Cardiac fibroblast (primary cell): ENCODE measurements at places on chromosomes 16 and 17.

- no peak for DNase-seq
Measured at GRCh38 chr17:15777717-15778116, 45.6 kb downstream of the TBC1D26 start.

DNA sequence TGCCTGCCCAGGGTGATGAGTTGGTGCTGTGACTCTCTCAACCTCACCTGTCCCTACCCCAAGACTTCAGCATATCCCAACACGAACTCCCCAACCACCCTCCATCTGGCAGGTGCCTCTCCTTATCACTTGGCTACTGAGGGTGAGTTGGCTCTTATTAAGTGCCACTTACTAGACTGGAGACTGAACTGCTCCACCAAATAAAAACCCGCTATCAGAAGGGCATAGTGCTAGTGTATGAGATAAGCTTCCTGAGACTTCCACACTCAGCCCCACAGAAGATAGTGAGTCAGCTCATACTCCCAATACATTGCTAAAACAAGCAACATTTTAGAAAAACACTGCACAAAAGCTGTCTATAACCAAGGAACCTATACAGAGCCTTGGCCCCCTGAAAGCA lies 16.0 kb upstream of the CCL18 start:
- no peak for DNase-seq

GRCh38 chr17:63358111-63358839 lies 87.8 kb downstream of the CYB561 start:
- DNase-seq = peak; percentile 78

DNA sequence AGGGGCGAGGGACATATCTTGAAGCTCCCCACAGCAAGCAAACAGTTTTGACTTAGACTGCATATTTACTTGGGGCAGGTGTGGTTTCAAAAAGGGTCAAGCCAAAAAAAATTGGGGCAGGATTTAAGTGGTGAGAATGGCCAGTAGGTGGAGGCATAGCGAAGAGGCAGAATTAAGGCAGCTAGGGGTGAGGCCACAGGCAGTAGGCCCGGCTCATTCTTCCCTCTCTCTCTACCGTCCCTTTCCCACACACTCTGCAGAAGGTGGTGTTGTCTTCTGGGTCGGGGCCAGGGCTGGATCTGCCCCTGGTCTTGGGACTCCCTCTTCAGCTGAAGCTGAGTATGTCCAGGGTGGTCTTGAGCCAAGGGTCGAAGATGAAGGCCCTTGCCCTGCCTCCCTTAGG lies 2.6 kb downstream of the SHBG start:
- peak; percentile 75 for DNase-seq

GRCh38 chr17:6811510-6811909 lies 20.0 kb downstream of the TEKT1 start:
- no peak for DNase-seq

- DNase-seq = peak; percentile 45
Measured at GRCh38 chr17:16199093-16199492, 16.2 kb downstream of the NCOR1 start.

GRCh38 chr16:48182979-48183537 lies 27.3 kb upstream of the ABCC12 start:
- no peak for DNase-seq

DNA sequence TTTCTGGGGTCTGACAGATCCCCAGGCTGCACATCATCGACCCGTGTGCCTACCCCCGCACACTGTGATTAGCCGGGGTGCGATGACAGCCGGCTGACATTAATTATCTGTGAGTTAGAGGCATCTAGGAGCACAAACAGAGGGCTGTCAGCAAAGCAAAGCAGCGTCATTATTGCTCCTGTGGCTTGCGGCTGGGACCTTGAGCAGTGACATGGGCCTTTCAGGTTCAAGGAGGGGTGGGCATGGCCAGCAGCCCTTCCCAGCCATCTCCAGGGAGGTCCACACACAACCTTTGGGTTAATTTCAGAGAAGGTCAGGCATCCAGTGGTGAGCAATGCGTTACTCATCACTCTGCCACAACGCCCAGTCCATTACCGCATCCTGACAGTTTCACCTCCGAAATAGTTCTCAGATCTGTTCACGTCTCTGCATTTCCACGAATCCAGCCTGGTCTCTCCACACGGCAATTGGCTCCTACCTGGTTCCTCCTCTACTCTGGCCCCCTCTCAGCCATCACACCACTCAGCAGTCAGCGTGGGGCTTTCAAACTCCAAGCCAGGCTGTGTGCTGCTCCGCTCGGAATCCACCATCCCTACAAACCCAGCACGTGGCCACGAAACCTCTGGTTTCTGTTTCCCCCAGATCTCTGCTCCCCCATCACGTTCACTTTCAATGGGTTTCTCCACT lies 249.7 kb upstream of the C16orf82 start:
- DNase-seq = no peak

- peak; percentile 25 for DNase-seq
Measured at GRCh38 chr16:10668322-10669045, 26.2 kb downstream of the TEKT5 start.

- no peak for DNase-seq
Measured at GRCh38 chr16:4689091-4689671, 4.2 kb upstream of the NUDT16L1 start.

DNA sequence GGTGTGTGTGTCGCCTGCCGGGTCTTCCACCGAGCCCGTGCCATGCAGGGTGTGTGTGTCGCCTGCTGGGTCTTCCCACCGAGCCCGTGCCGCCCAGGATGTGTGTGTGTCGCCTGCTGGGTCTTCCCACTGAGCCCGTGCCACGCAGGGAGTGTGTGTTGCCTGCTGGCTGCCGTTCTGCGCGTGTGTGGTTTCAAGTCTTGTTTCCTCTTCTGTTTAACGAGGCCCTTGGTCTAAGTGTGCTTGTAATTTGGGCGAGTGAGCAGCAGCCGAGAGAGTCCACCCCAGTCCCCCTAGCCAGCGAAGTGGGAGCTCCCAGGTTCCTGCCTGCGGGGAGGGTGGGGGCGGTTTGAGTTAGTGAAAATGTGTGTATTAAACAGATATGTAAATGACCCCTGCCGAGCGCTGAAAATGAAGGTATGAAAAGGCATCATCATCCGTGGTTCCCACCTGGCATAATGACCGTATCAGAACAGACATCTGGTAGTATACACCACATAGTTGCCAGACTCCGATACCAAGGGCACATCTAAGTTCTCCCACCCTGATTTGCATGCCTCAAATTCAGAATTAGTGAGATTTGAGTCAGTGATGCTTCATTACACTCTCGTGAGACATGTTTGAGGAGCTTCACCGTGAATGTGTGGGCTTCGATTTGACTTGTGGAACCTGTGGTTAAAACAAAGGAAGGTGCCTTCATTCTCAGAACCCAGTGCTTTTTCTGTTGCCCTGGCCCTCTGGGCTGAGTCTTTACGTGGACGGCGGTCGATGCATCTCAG lies 114.5 kb upstream of the CHMP6 start:
- DNase-seq = no peak

- DNase-seq = no peak
Measured at GRCh38 chr17:41652461-41652970, 28.1 kb upstream of the KRT17 start.

- DNase-seq = peak; percentile 24
Measured at GRCh38 chr16:75624921-75625334, 1.8 kb upstream of the ADAT1 start.

DNA sequence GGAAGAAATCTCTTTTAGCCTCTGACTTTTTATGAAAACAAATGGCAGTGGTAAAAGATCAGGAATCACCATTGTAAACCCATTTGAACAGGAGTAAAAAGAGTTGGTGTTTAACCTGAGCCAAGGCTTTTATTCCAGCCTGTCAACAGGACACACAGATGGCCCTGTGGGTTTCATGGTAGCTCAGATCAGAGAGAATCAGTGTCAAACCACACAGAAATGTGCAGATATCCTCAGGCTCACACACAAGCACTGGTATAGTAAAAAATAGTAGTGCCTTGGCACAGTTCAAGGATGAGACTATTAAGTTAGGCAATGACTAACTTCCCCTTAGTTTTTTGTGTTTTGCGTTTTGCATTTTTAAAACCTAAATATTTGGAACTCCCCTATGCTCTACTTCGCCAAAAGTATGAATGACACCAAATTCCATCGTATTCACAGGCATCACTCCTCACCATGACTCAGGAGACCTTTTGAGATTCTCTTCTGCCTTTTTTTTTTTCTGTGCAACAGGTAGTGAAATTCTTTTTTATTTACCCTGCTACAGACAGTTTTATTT lies 1200.0 kb downstream of the CDH11 start:
- DNase-seq = no peak

- no peak for DNase-seq
Measured at GRCh38 chr17:58911741-58912343, 156.2 kb downstream of the PPM1E start.

- DNase-seq = no peak
Measured at GRCh38 chr17:18225642-18226283, 328 bp downstream of the LLGL1 start.

- no peak for DNase-seq
Measured at GRCh38 chr16:29802416-29802935, 3.9 kb upstream of the MAZ start.

DNA sequence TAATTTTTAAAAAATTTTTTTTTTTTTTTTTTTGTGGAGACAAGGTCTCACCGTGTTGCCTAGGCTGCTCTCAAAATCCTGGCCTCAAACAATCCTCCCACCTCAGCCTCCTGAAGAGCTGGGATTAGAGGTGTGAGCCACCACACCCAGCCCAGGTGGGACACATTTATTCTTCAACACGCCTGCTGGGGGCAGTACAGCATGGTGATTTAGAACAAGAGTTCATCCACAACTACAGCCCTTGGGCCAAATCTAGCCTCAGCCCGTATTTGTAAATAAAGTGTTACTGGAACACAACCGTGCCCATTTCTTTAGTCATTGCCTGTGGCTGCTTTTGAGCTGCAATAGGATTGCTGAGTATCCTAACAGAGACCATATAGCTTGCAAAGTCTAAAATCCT lies 92.8 kb downstream of the KATNIP start:
- peak; percentile 51 for DNase-seq

DNA sequence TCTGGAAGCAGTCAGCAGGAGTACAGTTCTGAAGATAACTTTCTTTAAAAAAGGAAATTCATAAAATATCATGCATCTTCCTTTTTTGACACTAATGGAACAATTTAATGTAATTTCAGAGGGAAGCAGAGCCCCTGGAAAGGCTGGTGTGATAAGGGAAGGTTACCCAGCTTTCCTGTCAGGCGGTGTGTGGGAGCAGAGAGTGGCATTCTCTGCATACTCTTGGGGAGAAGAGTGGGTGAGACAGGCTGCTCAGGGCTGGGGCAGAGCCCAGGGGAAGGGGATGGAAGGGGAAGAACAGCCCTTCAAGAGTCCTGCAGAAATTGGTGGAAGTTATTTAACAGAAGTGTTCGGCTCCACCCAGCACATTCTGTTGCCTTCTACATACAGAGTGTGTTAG lies 84.7 kb downstream of the PRKCB start:
- no peak for DNase-seq

- no peak for DNase-seq
Measured at GRCh38 chr16:66473654-66474519, 46.8 kb downstream of the BEAN1 start.

DNA sequence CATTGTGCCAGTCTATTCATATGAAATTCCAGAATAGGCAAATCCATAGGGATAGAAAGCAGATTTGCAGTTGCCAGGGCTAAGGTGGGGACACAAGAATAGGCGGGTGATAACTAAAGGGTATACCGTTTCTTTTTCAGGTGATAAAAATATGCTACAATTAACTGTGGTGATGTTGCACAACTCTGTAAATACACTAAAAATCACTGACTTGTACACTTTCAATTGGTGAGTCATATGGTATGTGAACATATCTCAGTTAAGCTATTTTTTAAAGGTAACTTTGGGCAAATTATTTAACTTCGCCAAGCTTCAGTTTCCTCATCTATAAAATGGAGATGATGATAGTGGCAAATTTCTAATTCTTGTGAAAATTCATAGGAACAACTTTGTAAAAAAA lies 65.9 kb downstream of the CDYL2 start:
- no peak for DNase-seq

GRCh38 chr16:1323296-1324239 lies 9.9 kb upstream of the BAIAP3 start:
- DNase-seq = no peak

GRCh38 chr16:57412584-57412983 lies 8.0 kb downstream of the CCL17 start:
- DNase-seq = no peak

GRCh38 chr17:26809033-26809432 lies 484.9 kb upstream of the WSB1 start:
- DNase-seq = peak; percentile 6

DNA sequence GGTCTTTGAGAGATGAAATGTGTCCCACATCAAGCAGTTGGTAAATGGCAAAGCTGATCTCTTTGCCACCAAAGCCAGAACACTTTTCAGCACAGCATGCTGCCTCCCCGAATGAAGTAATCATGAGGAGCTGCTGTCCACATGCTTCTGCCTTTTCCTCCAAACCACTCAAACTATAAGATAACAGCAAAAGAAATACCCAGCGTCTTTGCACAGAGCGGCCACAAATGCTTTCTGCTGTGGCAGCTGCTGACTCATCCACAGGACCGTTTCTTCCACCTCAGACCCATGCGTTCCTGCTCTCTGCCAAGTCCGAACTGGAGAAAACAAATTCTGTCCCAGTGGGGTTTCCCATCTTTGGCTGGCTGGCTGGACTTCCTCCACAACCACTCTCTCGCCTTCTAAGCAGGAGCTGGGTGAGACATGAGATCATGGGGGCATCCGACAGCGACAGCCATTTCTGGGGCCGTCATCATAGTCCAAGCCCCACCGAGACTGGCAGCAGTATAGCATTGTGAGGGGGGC lies 27.1 kb downstream of the TBC1D3B start:
- DNase-seq = peak; percentile 89

GRCh38 chr16:59522826-59523225 lies 788.7 kb upstream of the GOT2 start:
- no peak for DNase-seq

GRCh38 chr16:84194470-84195200 lies 3.7 kb downstream of the ADAD2 start:
- no peak for DNase-seq

DNA sequence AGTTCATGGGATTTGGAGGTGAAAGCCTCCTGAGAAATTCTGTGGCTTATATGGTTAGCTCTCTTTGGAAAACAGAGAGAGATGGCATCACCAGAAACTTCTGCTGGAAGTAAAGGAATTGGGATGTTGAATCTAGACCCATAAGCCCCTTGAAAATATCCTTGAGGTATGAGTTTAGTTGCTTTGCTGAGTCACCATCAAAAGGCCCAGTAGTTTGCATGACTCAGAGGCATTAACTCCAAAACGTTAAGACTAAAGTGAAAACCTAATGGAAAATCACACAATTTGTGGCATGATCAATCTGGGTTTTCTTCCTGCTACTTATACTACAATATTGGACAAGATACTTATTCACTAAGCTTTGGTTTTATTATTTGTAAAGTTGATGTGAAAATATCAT lies 349.2 kb upstream of the SALL1 start:
- peak; percentile 28 for DNase-seq

GRCh38 chr17:349666-350065 lies 2.9 kb downstream of the RPH3AL start:
- no peak for DNase-seq

GRCh38 chr16:73848993-73849392 lies 447.6 kb upstream of the PSMD7 start:
- no peak for DNase-seq

- DNase-seq = no peak
Measured at GRCh38 chr17:59520251-59520650, 45.2 kb upstream of the DHX40 start.

- no peak for DNase-seq
Measured at GRCh38 chr17:71821511-71821910, 299.3 kb upstream of the SOX9 start.
